Stimulated activated CD8-positive, alpha-beta memory T cell treated with anti-CD3 and anti-CD28 coated beads, Interleukin-4, amount 100 ng/mL, for 4 hours (primary cell): ENCODE measurements at places on chromosomes 12 and 14.

DNA sequence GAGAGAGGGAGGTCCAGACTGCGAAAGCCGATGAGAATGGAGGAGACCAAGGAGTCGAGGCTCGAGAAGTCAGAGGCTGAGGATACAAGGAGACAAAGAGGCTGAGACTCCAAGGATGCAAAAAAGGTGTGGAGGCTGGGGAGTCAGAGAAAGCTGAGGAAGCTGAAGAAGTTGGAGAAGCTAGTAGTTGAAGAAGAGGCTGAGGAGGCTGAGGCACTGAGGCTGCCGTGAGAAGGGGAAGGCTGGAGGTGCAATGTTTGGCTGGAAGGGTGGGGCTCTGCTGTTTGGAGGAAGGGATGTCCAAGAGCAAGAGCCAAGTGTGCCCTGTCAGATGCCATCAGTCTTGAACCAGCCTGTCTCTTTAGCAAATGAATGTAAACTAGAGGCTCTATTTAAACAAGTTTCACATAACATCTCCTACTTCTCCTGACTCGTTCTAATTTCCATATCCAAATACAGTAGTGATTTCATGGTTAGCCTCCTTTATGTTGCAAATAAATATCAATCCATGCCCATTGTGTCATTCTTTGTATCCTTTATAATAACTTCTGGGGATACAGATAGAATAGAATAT, 10.8 kb upstream of the SPTSSA start:
- no peak for DNase-seq

- DNase-seq = no peak
Measured at GRCh38 chr12:90897986-90898385, 57.0 kb downstream of the CCER1 start.

DNA sequence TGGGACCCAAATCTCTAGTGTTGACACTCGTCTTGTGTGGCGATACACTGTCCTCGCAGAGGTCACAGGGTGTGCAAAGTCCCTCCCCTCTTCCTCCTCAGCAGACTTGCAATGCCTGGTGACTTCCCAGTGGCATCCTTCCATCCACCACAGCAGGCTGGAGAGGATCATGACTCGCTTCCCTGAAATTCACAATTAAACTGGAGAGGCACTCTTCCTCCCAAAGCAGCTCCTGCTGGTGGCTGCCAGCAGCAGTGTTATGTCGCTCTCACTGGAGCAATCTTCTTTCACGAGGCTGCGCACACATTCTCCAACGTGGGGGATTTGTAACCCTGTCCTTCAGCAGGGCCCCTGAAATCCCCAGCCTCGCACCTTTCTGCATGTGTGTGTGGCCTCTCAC, 145.2 kb upstream of the TMCC3 start:
- no peak for DNase-seq

DNA sequence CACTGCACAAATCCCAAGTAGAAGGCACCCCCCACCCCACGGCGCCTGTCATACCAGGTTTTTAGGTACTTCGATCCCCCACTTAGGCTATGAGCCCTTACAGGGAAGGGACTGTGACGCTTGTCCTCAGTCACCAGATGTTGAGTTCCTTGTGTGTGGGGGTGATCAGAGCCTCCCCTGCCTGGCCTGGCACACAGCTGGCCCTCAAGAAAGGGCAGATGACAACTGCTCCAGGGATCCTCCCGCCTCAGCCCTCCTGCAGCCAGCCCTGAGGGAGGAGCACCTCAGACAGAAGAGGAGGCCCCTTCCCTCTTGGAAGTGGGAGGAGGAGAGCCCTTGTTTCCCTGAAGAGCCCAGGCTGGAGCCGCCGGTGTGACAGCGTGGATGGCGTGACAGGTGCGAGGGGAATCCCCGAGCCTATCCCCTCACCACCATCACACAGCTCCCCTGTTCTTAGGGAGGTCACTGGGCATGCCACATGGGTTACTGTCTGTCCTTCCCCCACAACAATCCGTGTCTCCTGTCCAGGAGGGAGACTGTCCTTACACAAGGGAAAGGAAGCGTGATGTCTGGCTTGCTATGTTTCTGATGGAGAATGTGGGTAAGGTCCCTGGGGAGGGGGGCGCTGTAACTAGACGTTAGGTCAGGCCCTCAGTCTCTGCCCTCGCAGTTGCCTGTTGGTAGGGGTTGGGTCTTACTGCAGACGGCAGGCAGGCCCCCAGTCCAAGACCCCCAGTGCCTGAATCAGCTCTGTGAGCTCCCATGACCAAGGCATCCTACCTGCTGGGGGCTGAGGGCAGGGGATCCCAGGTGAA, 31.4 kb downstream of the P2RX4 start:
- DNase-seq = no peak

GRCh38 chr14:75915045-75915444, 66.8 kb downstream of the TGFB3 start:
- DNase-seq = no peak

DNA sequence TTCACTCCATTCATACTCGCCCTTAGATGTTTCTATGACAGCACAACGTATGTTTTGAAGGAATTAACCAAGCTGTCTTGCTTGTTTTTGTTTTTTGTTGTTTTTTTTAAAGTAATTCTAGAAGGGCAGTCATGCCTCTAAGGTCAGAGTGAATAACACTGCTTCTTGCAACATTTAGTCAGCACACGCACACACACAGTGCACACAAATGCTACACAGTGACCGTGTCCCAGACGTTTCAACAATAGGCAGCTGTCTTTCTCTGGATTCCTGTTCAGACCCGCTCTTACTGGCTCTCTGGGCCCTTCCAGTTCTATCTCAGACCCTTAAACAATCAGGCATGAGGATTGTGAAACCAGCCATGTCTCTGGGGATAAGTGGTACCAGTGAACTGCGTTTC, 351.0 kb upstream of the FKBP4 start:
- DNase-seq = no peak

- DNase-seq = no peak
Measured at GRCh38 chr14:99273766-99274345, 1.9 kb upstream of the BCL11B start.

DNA sequence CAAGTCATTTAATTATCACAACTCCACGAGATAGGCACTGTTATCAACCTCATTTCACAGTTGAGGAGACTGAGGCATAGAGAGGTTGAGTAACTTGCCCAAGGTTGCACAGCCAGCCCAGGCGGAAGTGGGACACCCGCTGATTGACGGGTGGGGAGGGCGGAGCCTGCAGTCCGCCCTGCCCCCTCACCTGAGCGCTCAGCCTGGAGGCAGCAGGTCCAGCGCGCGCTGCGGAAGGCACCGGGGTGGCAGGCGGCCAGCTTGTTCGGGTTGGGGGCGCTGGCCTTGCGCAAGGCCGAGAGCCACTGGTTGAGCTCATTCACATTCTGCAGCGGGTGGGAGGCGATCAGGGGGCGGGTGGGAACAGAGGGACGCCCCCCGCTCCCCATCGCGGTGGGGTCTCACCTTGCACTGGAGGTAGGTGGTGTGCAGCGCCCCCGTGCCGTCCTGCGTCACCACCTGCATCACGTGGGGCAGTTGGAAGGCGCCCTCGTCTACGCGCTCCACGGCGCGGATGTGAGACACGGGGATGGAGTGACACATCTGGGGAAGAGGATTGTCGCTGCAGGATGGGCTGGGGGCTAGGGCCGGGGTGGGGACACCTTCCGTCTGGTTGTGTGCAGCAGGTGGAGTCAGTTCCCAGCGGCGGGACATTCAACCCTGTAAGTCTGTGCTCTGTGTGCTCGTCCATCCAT, 31.7 kb downstream of the RASAL1 start:
- DNase-seq = no peak

- no peak for DNase-seq
Measured at GRCh38 chr14:61048640-61049039, 67.6 kb downstream of the SLC38A6 start.

DNA sequence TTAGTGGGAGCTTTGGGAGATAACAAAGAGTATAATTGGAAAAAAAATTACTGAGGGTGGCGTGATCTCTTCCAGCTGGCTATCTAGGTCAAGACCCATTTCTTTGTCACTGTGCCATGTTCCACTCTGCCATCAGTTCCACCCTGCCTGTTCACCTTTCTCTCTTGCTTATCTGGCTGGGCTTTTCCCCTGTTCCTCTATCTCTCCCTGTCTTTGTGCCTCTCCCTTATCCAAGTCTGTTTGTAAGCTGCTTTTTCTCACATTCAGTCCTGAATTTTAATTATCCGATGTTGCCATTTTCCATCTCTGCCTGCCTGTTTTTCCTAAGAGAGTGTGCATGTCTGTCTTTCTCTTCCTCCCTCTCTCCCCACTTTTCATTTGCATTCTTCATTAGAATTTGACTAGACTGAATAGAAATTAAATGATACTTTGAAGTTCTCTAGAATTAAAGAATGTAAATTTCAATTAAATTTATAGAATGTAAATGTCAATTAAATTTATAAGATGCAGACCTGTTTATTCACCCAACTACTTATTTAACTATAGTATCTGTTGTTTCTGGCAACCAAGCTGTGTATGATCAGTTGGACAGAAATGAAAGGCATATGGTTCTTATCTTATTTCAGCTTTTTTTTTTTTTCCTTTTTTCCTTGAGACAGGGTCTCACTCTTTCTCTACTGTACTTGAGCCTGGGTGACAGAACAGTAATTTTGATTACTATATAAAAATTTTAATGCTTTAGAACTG, 40.9 kb upstream of the A2ML1 start:
- no peak for DNase-seq

DNA sequence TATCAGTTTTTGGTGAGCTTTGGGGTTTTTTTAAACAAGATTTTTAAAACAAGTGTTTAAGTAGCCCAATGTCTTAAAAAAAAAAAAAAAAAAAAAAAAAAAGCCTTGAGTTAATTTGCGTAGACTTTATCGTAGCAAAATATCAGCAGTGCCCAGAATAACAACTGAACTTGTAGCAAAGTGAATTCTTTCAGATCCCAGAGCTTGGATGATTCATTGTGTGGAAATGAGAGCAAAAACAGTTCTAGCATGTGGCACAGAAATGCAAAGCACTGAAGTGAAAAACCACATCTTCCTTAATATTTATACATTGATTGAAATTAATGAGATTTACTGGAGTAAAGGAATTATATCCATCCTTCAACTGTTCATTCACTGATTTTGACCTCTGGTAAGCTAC, 258.1 kb downstream of the EGLN3 start:
- DNase-seq = no peak

- DNase-seq = no peak
Measured at GRCh38 chr12:105158876-105159275, 51.3 kb downstream of the WASHC4 start.

DNA sequence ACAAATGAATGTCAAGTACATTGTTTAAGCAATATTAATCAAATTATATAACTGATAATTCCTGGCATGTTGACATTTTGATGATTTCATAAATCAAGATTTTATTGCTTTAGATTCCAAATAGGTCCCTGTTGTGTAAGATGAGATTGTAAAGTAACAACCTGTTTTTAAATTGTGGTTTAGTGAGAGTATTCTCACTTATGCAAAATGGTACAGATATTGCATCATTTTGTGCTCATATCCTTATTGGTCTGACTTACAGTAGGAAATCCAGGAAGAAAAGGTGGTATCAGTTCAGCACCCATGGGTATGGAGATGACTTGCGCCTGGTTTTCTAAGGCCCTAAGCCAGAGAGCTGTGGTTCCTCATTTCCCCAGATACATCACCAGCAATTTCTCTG, 165.5 kb downstream of the KIF21A start:
- DNase-seq = no peak

DNA sequence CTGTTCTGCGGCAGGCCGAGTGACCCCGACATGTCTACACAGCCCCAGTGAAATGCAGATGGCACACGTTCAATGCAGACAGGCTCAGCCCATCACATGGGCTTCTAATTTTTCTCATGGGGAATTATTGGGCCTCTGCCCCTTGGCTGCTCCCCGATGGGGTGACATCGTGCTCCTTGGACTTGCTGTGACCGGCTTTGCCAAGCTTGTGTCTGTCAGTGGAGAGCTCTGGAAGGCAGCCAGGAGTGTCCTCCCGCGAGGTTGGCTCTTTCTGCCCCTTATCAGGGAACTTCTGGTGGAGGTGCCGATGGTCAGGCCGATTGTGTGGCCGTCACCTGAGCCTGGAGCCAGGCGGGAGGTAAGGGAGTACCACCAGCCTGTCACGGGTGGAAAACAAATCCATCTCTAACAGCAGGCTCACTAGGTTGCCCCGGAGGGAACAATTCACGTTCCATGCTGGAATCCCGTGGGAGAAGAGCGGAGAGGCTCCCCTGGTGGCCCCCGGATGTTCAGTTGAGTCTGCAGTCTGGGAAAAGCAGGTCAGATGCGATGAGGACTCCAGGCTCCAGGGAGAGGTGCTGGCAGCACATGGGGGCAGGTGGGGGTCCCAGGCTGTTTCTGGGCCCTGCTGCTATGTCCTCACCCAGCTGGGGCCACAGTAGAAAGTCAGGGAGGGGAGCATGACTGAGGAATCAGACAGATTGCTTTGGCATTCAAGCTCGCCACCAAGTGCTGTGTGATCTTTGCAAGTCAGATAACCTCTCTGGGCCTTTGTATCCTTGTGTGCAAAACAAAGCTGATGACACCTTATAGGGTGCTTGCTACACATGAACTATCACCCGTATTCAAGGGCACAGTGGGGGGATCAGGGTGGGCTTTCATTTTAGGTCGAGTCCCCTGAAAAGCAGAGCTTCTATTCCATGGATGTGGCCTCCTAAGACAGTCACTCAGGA, 43.2 kb upstream of the EML1 start:
- DNase-seq = no peak

- no peak for DNase-seq
Measured at GRCh38 chr12:19121449-19122018, 8.0 kb upstream of the PLEKHA5 start.

- DNase-seq = no peak
Measured at GRCh38 chr12:26014085-26014484, 55.6 kb downstream of the RASSF8 start.

- DNase-seq = peak; percentile 8
Measured at GRCh38 chr12:70366581-70367257, 629 bp downstream of the KCNMB4 start.

DNA sequence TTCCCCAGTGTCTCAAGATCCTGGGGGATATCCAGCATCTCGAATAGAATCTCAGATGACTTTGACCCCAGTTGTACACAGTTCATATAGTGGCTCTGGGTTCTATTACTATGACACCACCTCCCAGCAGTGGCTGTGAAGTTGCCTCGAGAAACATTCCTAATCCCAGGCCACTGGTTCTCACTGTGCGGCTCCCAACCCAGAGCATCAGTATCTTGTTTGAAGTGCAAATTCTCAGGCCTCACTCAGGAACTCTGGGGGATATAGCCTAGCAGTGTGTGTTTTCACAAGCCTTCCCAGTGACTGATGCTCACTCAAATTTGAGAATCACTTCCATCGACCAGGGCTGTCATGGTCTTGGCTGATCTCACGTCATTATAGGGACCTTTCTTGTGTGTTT, 69.3 kb upstream of the IGF1 start:
- DNase-seq = no peak

DNA sequence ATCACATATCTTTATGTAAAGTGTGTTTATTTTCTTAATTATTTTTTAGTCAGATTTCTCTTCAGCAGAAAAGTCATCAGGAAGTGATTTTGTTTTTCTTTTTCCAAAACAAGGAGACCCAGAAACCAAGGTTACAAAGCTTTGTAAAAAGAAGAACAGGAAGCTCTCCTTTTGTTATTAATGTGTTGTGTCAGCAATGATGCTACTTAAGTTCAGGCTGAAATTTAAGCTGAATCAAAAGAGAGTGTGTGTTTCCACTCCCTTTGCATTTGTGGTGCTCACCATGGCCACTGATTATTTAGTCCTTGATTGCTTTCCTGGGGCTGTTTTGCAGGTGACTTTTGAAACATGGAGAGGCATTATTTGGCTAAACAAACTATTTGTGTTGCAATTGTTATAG, 155.3 kb upstream of the ATP2B1 start:
- no peak for DNase-seq
